ENCODE measurements at places on chromosomes 2 and 18.
A peak's percentile ranks its signal among the peaks of the same experiment; 100 is the strongest.

GRCh38 chr2:130371723-130372054, 15.8 kb downstream of the PTPN18 start:
- peak; percentile 84 for DNase-seq

GRCh38 chr18:3411854-3412268, 38.1 kb upstream of the TGIF1 start:
- DNase-seq: no peak

- DNase-seq: no peak
These were observed 135.9 kb upstream of the ARL4C start for GRCh38 chr2:234632527-234633391.

DNA sequence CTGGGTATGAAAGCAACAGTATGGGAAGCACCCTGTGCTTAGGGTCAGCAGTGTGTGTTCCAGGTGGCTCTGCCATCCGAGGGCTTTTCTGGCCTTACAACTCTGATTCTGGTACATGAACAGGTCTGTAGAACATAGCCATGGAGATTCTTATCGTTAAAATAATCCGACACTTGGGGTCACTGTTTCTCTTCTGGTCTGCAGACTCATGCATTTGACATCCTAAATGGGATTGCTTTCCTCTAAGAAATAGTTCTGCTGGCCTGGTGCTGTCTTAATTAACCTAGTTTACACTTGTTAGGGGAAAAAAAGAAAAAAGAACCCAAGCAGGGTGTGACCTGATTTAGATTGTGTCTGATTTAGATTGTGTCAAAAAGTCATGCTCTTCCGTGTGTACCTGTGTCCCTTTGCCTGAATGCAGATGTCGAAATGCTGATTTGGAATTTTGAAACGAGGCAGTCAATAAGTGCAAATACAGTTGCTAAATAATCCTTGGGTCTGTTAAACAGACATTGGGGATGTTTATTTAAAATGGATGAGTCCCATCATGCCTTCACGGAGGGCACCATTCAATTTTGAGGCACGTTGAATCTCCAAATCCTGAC, 59.6 kb downstream of the TRPM8 start:
- peak; percentile 75 for DNase-seq

DNA sequence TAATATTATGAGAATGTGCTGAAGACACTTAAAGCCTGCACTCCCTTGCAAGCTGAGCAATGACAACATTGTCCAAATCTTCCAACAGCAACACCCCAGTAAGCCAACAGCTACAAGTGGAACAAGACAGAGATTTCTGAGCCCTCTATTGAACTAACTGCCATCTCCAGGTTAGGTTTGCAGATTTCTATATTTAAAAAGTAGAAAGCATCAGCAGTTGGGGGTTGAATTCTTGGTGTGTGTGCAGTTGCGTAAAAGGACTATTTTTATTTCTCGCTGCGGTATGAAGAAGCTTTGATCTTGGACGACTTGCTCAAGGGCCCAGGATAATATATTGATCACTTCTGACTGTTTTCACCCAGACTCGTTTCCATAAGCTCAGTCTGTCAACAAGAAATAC, 106.2 kb upstream of the ZFP36L2 start:
- DNase-seq: no peak

GRCh38 chr2:239519089-239519920, 118.5 kb upstream of the HDAC4 start:
- DNase-seq: no peak

DNA sequence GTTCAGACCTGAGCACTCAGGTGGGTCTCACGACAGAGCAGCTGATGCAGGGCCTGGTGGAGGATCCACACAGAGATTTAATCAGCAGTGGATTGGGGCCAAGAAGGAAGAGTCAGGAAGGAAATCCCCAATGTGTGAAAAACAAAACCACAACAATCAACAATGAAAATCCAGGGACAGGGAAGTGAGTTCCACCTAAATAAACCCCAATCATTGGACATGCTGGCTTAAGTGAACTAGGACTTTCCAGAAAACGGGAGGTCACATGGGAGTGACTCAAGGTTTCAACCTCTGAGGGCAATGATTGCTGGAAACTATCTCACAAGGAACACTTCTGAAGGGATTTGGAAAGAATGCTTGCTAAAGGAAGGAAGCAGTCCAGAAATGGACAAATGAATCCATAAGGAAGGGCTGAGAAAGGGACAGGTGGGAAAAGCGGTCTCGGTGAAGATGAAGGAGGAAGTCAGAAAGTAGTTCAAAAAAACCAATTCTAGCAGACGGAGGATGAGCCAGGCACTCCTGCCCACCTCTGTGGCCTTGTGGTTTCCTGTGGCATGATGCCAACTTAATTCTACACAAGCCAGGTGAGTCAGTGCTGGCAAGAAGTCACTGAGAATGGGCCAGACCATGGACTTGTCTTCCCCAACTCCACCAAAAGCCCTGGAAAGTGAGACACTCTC, 15.4 kb upstream of the XDH start:
- DNase-seq: no peak

DNA sequence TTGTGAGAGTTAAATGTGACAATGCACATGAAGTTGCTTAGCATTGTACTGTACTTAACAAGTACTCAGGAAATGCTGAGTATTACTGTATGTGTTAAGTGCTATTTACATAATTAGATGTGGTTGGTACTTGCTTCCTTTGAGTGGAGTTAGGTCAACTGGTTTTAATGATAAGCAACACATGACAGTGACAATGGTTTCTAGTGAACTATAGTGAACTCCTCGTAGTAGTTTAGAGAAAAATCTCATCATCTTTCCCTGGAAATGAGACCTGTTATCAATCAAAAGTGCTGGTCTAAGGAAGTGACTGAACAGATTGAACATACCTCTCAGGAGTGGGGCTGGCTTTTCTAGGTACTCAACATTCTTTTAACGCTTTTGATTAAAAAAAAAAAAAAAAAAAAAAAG, 29.2 kb upstream of the ZDBF2 start:
- DNase-seq: no peak

- no peak for DNase-seq
These were observed 124.2 kb downstream of the NFATC1 start for GRCh38 chr18:79519751-79520477.

- no peak for DNase-seq
These were observed 99.1 kb upstream of the ITGA6 start for GRCh38 chr2:172328103-172328841.

DNA sequence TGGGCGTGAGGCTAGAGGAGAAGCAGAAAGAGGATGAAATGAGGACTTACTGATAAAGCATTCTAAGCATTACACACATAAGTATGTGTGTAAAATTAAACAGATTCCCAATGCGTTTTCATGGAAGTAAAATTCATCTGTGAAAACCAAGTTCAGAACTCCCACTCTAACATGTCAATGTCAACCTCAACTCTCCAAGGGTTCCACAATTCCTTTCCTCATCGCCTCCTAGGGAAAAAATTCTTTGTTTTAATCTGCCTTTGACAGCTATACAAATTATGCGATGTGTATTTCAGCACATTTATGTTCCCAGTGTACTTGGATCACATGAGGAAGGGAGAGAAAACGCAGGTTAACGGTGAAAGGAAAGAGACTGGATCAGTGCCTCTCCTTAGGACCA, 76.6 kb downstream of the CLIP4 start:
- DNase-seq: no peak

GRCh38 chr2:78465707-78466106, 559.8 kb upstream of the REG3G start:
- DNase-seq: peak; percentile 2

DNA sequence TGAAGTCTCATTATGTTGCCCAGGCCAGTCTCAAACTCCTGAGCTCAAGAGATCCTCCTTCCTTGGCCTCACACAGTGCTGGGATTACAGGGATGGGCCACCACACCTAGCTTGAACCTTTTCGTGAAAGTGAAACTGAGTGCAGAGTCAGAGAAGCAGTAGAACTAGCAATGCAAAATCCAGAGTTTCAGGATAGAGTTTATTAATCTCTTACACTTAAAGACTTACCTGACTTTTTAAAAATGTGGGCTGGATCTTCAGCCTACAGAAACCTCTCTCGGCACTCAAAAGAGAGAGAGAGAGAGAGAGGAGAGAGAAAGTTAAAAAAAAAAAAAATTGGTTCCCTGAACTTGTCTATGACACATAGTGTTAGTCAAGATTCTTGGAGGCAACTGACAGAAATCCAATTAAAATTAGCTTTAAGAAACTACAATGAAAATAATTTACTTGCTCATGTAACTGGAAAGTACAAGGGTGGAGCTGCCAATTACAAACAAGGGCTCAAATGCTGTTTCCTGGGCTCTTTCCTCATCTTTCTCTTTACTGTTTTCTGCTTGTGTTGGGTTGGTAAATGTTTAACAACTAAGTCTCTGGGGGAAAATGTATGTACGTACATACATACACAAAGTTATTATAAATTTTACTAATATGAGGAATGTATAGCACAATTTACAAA, 98.1 kb upstream of the CERS6 start:
- DNase-seq: no peak

DNA sequence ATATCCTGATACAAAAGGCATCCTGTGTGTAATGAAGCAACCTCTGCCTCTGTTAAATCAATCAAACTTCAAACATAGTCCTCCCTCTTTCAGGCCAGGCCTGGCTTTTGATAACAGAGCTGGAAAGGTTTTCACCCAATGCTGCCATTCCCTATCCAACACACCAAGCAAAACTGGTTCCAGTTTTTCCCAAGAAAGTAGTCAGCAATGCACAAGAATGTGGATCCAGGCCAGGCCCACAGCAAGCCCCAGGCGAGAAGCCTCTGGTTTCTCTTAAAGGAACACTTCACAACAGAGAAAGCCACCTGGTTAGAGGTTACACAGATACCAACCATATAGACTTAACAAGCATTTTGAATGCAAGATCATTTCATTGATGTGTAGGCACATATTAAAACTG, 49.2 kb upstream of the CCDC150 start:
- peak; percentile 24 for DNase-seq

GRCh38 chr2:41142478-41142877, 690.6 kb upstream of the SLC8A1 start:
- DNase-seq: no peak

- no peak for DNase-seq
These were observed 237.5 kb downstream of the EPHA4 start for GRCh38 chr2:221334481-221335218.

DNA sequence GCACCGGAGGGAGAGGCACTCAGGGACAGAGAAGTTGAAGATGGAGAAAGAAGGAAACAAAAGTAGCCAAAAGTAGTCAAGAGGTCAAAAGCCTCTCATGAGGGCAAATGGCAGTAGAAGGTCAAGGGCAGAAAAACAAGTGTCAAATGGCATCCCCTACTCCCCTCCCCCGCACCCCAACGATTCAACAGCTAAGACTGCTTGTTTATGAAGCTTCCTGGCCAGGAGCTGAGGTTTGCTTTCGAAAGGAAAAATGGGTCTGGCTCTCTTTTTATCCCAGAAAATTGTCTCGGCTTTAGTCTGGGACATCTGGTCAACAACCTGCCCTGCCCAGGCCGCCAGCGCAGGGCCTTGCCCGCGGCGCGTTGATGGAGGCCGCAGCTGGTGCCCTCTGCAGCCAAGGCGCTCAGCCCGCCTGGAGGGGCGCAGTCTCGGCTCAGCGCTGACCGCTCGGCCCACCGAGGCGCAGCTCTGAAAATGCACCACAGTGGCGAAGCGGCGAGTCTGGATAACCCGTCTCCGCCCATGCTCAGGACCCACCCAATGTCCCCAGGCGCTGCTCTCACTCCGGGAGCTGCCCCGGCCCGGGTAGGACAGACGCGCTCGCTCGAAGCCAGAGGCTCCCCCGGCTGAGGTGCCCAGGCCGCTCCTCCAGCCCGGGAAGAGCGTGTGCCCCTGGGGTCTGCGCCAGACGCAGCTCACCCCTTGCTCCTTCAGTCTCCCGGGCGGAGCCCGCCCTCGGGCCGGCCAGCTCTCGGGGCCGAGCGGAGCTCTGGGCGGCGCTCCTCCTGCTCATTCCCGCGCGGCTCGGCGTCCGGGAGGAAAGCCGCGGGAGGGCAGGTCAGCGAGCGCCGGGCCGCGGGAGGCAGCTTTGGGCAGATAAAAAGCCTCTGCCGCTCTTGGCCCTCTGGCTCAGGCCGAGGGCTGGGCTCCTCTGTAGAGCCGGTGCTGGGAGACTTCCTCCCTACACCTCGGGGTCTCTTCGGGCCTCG, 1.8 kb upstream of the TBR1 start:
- DNase-seq: peak; percentile 41

DNA sequence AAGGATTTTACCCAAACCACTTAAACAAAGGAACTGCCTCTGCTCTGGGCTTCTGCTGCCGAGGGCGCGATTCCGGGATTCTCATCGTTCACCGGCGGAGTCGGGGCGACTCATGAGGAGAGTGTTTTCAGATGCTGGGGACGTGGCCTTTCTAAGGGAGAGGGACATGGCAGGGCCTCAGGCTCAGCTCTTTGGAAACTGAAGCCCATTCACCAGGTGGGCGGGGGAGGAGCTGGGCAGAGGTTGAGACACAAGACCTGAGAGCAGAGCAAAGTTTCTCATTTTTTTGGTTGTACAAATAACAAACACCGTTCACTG, 29.8 kb downstream of the NFATC1 start:
- DNase-seq: no peak

DNA sequence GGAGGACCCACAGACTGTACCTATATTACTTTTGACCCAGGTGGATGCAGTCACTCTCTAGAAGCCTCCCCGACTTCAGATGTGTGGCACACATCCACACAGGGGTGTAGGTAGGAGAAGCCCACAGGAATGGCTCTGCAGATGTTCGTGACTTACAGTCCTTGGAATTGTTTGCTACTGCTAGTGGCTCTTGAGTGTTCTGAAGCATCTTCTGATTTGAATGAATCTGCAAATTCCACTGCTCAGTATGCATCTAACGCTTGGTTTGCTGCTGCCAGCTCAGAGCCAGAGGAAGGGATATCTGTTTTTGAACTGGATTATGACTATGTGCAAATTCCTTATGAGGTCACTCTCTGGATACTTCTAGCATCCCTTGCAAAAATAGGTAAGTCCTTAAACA, 605 bp downstream of the SLC9A4 start:
- no peak for DNase-seq

- DNase-seq: no peak
These were observed 201.2 kb upstream of the CDH20 start for GRCh38 chr18:61132031-61132430.

DNA sequence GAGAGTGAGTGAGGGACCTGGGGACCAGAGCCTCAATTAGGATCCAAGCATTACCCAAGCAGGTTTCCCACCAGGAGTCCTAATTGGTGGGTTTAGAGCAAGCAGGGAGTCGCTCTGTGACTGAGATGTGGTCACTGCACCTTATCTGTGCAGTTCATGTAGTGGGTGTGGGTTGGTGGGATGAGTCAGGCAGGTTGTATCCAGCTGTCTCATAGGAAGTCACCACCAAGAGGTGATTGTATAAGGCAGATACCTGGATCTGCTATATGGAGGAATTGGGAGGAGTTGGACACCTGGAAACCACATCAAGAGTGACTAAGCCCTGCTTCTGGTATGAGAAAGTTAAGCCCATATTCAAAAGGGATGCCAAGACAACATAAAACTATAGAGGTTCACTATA, 106.8 kb downstream of the ARHGAP28 start:
- no peak for DNase-seq

- no peak for DNase-seq
These were observed 43.3 kb downstream of the PUM2 start for GRCh38 chr2:20307311-20307710.

Measured in NCI-H1417 (cell line).